ENCODE measurements at places on chromosomes 6 and 20. TPM values are rescaled to one million over a fixed set of nuclear protein-coding genes. Genes with fewer than 3 reads are reported as not detected.
A peak's percentile ranks its signal among the peaks of the same experiment; 100 is the strongest.

CLPSL1 gene
- total RNA-seq: not detected

ATP6V1G2 gene
- total RNA-seq: not detected

SAPCD1 gene
- 1.7 TPM for total RNA-seq

- DNase-seq: no peak
These were observed 447.8 kb upstream of the JARID2 start for GRCh38 chr6:14797875-14798593.

DNA sequence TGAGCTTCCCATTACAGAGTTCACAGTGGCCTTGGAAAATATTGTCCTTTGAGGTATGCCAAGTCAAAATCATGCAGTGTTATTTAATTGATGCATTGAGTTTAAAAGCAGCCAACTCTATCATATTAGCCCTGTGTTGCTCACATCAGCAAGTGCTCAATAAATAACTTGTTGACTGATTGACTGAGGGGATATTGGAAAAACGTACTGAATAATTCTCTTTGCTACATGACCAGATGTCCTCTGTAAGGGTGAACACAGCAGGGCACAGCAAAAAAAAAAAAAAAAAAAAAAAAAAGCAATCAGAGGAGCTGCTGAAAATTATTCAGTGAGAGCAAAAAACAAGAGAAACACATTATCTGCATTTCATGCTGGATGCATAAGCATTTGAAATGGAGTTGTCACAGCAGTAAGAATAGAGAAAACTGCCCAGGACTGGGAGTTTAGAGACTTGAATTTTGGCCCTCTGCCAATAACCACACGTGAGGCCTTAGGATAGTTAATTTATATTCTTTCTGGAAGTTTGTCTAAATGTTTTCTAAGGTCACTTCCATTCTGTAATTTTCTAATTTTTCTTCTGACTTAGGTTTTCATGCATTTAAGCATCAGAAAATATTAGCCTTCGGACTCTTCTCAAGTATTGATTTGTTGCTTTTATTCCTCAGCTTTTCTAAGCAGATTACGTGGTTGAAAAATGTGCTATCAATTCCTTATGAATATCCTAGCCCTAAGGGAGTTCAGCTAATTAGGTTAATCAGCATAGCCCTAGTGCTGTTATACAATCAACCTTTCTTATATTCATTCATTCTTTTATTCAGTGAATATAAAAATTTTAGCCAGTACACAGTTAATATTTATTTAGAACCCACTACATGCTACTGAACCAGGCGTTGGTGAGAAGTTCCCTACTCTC, 246.8 kb upstream of the STXBP5 start:
- no peak for DNase-seq

DNA sequence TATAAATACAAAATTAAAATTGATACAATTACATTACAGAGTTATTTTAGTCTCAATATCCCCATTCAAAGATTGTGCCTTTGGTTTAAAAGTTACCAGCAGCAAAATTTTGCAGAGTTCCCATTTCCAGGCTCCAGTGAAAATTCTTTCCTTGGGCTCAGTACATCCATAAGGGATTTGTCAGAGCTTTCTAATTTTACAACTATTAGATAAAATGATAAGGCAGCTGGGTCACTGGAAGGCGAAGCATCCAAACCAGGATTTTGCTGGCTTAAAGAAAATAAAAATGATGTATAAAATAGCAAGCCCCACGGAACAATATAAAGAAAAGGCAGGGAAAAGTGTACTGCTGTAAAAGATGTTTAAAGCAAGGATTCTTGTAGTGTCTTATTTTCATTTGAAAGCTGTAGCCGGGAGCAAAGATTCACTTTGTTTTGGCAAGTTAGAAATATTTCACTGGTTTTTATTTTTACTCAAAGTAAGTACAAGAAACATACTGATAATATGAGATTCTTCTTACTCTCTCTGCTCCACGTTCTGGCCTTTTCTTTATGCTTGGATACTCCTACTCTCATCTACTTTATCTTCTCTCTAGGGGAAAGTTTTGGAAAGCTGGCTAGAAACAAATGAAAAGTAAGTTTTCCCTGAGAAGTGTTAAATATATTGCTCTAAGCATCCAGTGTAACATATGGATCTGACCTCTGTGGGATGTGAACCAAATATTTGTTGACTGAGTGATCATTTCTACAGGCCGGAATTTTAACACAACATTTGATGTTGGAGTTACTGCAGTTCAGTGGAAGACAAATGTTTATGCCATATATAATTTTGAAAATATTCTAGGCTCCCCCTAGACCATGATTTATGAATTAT, 488.4 kb downstream of the PHF3 start:
- DNase-seq: no peak

LY6G6F gene
- total RNA-seq: not detected

ADGB gene
- total RNA-seq: 1.9 TPM

GRCh38 chr20:48142516-48142773, 357.2 kb upstream of the SULF2 start:
- DNase-seq: no peak

DNA sequence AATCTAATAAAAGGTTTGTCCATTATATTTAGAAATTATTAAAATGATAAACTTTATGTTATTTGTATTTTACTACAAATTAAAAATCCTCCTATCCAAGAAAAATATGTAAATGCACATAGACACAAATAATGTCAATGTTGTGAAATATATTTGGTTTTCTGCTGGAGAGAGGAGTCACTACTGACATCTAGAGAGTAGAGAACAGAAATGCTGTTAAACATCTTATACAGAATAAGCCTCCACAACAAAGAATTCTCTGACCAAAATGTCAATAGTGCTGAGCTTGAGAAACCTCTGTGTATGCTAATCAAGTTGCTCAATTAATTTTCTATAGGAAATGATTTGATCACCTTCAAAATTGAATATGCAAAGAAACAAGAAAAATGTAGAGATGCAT, 12.4 kb downstream of the HTR1B start:
- no peak for DNase-seq

ARMC2 gene
- total RNA-seq: not detected

DNA sequence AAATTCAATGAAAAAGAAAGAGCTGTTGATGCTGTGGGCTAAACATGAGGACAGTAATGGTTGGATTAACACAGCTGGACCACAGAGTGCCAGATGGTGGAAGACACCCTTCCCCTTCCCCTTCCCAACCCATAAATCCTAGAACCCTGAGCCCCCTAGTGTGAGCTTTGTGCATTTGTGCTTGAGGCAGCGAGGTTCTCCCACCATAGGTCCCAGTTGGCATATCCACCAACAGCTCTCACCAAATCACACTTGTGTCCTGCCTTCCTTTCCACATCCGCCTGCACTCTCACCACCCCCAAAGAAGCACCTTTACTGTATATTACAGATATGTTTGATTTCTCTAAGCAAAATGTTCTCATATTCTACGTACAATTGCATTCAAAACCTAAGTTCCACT, 32.8 kb upstream of the HBS1L start:
- DNase-seq: no peak

- no peak for DNase-seq
These were observed 8.3 kb upstream of the AVP start for GRCh38 chr20:3092611-3093379.

LY6G6C gene
- total RNA-seq: not detected

DNA sequence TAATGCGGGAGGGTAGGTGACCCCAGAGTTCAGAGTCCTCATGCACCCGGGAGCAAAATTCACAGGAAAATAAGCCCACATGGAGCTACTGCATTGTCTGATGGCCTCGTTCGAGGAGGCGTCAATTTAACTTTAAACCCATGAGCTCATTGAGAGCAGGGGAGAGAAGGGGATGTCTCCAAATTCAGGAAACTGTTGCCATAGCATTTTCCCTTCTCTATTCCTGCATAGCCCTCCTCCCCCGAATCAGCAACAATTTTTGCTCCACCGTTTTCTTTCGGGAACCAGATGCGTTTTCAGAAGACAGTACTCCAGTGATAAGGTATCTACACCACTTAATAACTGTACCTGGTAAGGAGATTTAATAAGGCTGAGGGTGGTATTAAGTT, 324 bp upstream of the LAMP5 start:
- DNase-seq: no peak

DNA sequence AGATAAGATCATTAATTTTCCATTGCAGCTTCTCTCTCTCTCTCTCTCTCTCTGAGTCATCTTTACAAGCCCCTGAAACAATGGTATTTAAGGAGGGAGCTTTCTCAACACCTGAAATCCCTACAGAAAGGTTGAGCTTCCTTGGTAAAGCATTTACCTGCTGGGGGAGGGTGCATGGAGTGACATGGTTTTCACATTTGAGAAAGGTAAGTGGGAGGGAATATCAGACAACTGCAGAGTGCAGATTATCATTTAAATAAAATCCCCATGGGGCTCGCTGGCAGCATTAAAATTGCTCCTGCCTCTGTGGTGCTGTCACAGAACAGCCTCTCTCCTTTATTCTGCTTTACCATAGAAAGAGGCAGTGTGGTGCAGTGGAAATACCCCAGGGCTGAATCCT, 10.3 kb upstream of the PDYN start:
- no peak for DNase-seq

- no peak for DNase-seq
These were observed 1192.4 kb upstream of the CITED2 start for GRCh38 chr6:140566781-140567277.

GRCh38 chr6:157047951-157048350, 270.8 kb downstream of the ARID1B start:
- DNase-seq: no peak

GRCh38 chr20:5602346-5602745, 147.9 kb upstream of the SHLD1 start:
- DNase-seq: no peak

TNFAIP3 gene
- total RNA-seq: 18.2 TPM

ZSWIM3 gene
- 3.1 TPM for total RNA-seq

- no peak for DNase-seq
These were observed 695.0 kb upstream of the GJE1 start for GRCh38 chr6:141437685-141438084.

DNA sequence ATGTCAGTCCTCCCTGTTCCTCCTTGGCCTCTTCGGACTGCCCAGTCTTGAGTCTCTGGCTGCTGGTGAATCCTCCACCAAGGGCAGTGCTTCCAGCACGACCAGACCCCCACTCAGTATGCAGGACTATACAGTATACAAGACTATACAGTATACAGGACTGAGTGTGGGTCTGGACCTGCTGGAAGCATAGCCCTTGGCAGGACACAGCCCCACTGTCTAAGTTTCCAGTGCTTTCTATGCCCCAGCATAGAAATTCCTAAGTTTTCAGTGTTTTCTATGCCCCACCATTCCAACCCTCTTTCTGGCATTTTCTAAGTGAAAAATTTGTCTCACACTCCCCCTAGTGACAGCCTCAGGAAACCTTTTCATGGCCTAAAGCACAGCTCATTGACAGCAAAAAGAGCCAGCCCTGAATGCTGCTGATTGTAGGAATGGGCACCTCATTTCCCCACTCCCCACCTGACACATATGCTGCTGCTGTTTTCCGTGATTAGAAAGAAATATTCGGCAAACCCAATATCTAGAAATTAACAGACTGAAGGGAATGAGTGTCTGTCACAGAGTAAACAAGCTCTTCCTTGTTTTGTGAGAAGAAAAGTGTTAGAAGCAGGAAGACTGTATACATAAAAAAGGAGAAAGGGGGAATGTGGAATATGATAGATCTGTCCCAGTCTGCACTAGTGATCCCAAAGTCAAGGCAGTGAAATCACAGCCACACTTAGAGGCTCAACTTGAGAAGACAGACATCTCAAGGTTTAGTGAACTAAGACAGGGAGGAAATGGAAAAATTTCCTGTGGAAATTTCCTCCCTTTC, 206.9 kb downstream of the IBTK start:
- DNase-seq: peak; percentile 32

- no peak for DNase-seq
These were observed 407.1 kb upstream of the MARCKS start for GRCh38 chr6:113450061-113450465.

RTF2 gene
- 81.0 TPM for total RNA-seq

DNA sequence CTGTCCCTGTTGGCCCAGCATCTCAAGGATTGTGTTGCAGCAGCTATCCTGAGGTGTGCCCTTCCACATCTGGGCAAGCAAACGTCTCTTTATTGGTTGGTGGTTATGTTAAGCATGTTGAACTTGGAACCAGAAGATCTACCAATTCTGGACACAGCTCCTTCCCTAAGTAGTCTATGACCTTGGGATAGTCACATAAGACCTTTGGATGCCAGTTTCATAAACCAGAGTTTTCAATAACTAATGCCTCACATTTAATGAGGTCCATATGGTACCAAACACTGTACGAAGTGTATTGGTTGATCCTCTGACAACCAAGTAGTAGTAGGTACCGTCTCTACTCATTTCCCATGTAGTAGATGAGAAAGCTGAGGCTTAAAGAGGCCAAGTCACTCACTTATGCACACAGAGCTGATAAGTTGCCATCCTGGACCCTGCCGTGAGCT, 3.7 kb downstream of the CYP24A1 start:
- no peak for DNase-seq

GRCh38 chr6:116066789-116067188, 6.1 kb upstream of the FRK start:
- DNase-seq: no peak

LY6G6D gene
- total RNA-seq: not detected

DNA sequence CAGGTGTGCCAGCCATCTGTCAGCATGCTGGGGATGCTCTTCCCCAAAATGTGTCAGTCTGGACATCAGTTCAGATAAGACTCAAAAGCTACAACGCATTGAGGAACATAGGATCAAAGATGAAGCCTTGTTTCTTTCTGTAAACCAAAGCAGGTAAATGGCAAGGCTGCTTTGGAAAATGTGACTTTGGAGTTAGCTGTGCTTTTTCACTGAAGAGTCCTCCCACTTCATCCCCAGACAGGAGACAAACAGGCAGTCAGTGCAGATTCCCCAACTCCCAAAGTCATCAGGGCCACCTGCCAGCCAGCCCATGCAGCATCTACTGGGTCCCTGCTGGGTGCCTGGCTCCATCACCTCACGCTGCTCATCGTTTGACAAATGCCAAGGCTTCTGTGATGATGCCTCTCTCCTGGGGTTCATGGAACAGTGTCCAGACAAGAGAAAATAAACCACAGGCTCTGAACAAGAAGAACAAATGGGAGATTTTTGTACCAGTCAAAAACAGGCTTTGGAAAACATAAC, 205.0 kb upstream of the BTBD3 start:
- no peak for DNase-seq

DNA sequence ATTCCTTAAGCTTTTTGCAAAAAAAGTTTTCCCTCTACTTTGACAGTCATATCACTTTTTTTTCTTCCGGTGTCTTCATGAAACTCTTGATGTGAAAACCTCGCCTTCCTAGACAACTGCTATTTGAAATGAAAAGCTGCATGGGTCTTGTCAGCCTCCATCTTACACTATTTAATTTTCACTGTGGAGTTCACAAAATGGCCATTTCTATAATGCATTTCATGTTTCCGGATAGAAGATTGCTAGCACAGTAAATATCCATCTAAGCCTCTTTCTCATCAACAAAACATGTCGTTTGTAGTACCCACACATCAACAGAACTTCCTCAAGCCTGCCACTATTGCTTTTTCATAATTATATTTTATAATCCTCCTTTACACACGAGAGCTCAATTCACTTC, 204.9 kb upstream of the ID4 start:
- DNase-seq: no peak

DNA sequence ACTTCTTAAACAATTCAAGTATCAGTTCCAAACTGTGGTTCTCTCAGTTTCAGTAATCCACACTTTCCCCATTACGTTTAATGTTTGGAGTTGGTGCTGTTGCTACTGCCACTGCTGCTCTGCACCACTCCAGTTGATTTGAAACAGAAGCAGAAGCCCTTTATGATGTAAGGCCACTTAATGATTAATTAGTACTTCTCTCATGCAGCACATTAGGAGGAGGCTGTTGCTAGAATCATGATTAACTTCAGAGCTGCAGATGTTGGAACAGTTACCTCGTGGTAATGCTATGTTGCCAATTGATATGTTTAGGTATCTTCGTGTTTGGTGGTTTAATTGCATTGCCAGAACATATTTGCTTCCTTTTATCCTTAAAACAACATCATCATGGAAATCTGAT, 986.2 kb upstream of the CITED2 start:
- no peak for DNase-seq

ENPP3 gene
- total RNA-seq: 0.40 TPM
